ENCODE measurements at places on chromosomes 7 and 10.

- DNase-seq: no peak
These were observed 56.7 kb upstream of the SEMA3A start for GRCh38 chr7:84251277-84251781.

GRCh38 chr7:99094401-99094800, 49.5 kb downstream of the SMURF1 start:
- no peak for DNase-seq

DNA sequence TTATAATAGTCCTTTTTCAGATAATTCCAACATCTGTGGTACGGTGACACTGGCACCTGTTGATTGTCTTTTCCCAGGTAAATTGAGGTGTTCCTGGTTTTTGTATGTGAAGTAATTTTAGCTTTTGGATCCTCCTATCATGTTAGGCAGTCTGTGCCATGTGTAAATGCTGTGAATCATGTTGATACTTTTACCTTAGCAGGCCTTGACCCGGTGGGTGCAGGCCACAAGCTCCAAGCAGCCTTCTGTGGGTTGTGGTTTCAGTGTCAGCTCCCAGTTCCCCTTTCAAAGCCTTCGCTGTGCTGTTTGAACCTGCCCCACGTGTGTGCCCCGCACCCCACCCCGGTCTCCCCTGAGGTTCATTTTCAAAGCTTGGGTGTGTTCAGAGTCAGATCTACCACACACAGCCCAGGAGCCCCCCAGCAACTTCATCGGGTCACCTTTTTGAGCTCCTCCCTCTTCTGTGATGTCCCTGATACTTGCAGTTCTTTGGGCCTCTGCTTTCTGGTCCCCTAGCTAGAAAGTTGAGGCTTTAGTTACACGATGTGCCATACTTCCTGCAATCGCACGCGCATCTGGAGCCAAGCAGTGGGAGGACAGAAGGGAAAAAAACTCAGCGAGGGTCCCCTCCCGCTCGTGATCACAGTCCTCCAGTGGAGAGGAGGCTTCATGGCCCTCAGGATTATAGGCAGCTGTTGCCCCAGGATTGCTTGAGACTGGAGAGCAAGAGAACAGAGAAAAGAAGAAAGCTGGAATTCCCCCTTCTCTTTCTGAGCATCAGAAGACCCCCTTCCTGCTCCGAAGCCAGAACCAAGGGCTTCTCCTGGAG, 8.7 kb upstream of the BHLHA15 start:
- no peak for DNase-seq

DNA sequence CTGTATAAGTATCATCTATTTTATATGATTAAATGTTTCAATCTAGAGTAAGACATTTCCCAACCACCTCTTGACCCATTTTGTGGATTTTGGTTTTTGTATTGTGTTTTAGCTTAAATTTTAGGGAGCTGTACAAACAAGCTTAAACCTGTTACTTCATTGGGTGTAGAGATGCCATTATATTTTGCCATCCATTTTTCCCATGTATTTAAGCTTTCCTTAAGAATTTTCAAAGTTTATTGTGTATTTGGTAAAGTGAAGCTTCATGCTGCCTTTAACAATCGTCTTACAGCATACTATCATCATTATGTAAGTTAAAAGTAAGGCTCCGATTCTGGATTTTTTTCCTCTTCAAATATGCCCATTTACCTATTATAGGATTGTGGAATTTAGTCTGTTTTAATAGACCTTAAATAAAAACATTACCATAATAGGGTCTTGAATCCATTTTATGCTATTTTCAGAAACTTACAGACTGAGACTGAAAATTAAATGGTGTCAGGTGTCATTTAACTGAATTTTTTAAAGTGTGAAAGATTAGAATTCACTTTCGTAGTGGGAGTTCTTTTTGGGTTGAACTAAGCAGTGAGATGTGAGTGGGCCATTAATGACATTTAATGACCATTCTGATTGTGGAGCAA, 2.2 kb downstream of the KMT2E start:
- no peak for DNase-seq

- no peak for DNase-seq
These were observed 305.3 kb upstream of the NFE2L3 start for GRCh38 chr7:25846722-25847121.

DNA sequence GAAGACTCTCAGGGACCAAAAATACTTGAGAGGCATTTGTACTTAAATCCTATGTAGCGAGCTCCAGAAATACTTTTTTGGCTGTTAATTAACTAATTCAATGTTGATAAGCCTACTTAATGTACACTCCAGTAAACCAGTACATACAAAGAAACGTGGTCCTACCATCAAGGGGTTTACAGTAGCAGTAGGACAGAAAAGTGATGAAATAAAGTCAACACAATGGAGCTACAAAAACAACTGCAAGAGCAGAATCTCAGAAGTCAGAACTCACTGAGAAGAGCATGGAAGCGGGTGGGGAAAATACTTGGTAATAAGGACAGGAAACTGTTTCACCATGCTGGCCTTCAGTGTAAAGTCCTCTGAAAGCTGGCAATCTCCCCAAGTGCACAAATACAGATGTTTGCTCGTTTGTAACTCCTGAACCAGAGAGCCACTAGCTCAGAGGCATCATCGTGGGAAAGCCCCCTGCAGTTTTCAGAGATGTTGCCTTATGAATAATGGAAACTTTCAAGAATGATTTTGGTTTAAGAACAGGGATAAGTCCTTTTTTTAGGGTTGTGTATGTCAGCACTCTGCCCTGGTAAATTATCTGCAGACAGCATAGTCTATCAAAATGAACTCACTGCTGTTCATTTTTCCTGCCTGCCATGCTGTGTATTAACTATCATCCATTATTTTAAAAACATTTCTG, 233.2 kb downstream of the SORCS1 start:
- DNase-seq: no peak

GRCh38 chr10:21379143-21379542, 146.3 kb downstream of the SKIDA1 start:
- no peak for DNase-seq

DNA sequence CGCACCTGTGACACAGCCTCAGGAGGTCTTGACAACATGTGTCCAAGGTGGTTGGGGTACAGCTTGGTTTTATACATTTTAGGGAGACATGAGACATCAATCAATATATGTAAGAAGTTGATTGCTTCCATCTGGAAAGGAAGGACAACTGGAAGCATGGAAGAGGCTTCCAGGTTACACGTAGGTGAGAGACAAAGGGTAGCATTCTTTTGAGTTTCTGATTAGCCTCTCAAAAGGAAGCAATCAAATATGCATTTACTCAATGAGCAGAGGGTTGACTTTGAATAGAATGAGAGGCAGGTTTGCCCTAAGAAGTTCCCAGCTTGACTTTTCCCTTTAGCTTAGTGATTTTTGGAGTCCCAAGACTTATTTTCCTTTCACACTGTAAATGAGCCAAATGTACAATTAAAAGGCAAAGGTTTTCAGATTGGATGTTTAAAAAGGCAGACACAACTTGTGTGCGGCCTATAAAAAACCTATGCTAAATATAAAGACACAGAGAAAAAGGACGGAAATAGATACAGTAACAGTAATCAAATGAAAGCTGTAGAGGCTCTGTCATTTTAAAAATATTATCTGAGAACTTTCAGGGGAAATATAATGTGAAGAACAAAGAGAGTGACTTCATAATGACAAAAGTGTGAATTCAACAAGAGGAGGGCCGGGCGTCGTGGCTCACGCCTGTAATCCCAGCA, 65.7 kb upstream of the LANCL2 start:
- no peak for DNase-seq

- DNase-seq: no peak
These were observed 35.8 kb downstream of the CRCP start for GRCh38 chr7:66150471-66150870.

DNA sequence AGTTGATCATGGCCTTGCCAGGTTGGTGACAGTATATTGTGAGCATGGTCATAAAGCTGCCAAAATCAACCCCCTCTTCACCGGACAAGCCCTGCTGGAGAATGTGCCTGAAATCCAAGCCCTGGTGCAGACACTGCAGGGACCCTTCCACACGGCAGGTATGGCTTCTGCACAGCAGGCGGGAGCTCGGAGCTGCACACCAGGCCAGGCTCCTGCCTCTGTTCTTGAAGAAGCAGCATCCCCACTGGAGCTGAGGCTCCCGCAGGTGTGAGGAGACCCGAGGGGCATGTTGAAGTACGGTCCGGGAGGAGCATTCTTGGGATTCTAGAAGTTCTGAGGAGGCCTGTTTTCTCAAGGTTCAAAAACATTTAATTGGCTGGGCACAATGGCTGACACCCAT, 12.7 kb downstream of the DHTKD1 start:
- DNase-seq: no peak

DNA sequence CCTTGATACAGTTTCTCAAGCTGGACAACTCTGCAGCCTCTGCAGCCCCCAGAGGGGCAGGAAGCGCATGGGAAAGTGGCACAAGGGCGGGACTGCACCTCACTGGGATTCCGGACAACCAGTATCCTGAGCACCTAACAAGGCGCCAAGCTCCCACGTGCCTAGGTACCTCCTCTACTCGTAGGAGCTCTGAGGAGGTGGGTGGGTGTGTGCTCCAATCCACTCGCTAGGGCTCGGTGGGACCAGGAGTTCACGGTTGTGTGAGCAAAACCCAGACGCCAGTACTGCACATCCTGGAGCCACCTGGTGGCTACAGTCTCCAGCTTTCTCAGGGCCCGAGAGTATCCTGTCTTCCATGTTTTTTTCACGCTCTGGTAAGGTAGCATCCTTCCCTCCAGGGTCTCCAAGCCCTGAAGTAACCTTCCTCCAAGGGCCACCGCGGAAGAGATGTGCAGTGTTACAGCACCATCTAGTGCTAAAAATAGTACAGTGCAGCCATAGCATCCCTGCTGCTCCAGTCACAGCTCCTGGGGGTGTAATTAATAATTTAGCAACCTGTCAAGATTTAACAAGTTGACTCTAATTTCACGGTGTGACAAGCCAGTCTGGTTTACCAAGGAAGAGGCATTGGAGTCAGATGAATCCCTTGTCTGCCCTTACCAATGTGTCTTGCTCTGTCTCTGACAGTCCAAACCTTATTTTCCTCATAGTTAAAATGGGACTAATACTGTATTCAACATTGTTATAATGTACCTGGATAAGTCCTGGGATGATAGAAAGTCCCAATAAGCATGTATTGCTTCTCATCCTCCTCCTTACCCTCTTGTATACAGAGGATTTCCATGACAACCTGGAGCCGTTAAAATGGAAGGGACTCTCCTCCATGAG, 70.4 kb downstream of the HERPUD2 start:
- peak; percentile 40 for DNase-seq

GRCh38 chr7:70410134-70410750, 721.7 kb upstream of the GALNT17 start:
- DNase-seq: no peak

DNA sequence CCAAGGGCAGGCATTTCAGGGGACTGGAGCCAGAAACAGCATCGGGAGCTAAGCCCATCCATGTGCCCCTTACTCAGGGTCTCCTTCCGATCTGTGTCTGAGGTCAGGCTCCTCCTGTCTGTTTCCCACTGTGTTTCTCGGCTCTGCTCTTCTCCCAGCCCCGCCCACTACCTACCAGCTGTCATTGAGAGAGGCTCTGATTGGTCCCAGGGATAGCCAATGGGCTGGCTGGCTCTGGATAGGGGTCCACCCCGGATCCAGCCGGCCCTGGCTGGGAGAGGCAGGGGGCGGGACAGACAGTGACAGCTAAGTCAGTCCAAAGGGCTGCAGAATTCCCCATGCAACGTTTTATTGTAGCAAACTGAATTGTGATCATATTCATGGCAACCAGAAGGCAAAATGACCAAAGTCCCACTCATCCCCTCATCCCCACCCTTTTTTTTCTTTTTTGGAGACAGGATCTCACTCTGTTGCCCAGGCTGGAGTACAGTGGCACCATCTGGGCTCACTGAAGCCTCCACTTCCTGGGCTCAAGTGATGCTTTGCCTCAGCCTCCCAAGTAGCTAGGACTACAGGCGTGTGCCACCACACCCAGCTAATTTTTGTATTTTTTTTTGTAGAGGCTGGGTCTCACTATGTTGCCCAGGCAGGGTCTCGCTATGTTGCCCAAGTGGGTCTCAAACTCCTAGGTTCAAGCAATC, 76.3 kb downstream of the CLIP2 start:
- peak; percentile 63 for DNase-seq

- DNase-seq: peak; percentile 4
These were observed at the start of gene AMPH for GRCh38 chr7:38630720-38631673. AMPH (minus strand) TSS chr7:38631373; CDS start chr7:38631351, 22 bp downstream.

GRCh38 chr7:146725520-146725919, 608.9 kb downstream of the CNTNAP2 start:
- DNase-seq: no peak

DNA sequence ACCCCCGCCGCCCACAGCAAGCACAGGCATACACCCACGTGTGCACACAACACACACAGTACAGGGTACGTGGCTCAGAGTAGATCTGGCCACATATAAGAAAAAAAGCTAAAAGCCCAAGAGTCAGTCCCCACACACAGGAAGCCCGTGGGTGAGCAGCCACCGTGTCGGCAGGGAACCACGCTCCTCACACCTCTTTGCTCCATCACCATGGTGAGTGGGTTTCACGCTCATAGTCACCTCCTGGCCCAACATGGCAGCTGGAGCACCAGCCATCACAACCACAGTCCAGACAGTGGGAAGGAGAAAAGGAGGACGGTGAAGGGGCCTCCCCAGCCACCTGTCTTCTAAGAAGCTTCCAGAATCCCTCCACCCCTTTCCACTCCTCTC, 76.0 kb upstream of the PDGFA start:
- DNase-seq: no peak

DNA sequence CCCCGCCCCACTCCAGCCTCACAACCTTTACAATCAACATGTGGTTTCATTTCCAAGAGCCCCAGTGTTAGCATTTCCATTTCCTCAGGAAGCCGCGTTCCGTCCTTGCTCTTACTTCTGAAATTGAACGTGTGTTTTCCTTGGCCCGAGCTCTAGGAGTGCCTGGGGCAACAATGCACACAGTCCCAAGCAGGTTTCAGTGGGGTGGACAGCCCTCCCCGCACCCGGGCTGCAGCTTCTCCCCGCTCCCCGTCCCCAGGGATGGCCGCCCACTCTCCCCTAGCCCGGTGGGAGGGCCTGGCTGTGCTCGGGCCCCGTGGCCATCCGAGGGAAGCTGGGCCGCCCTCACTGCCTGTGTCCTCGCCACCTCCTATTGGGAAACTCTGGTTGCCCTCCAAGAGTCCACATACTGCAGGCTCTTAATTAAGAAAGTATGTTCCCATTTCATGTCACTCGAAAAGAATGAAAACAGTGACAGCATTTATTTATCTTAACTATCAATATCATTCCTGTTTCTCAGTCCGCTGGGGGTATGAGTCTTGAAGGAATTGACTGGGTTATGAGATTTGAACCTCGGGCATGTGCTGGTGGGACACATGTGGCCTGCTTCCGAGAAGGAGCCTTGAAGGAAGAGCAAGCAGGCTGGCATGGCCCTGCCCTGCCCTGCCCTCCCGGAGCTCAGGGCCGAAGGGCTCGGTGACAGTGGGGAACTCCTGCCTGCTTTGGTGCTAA, 163.8 kb downstream of the GRK5 start:
- no peak for DNase-seq

- DNase-seq: no peak
These were observed 57.8 kb downstream of the CARD11 start for GRCh38 chr7:2985866-2986265.

GRCh38 chr7:155580367-155580766, 34.0 kb upstream of the CNPY1 start:
- DNase-seq: no peak

- no peak for DNase-seq
These were observed 76.8 kb downstream of the ALOX5 start for GRCh38 chr10:45450866-45451265.

Data from nucleus accumbens (tissue), 56 donors.